ENCODE measurements at places on chromosomes 1 and 21. TPM values are rescaled to one million over a fixed set of nuclear protein-coding genes. Genes with fewer than 3 reads are reported as not detected.

Gene SPRR4
- polyA plus RNA-seq, result not detected

Gene TFF2
- not detected for polyA plus RNA-seq

Gene CD101
- 4.0 TPM for polyA plus RNA-seq

Gene SHE
- polyA plus RNA-seq, result not detected

Gene ZNF644
- polyA plus RNA-seq, result 101 TPM

Measured in Purkinje cell (primary cell).